T-helper 2 cell (primary cell): ENCODE measurements at places on chromosomes 3 and 15.

DNA sequence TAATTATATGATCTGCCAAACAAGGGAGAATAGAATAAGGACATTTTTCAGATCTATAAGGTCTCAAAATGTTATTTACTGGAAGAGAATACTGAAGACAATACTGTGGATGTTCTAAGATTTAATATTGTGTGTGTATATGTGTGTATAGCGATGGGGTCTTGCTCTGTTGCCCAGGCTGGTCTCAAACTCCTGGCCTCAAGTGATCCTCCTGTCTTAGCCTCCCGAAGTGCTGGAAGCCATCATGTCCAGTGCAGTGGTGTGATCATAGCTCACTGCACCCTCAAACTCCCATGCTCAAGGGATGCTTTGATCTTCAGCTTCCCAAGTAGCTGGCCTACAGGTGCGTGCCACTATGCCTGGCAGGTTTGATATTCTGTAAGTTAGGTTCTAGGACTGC is 91.3 kb downstream of the NBEAL2 start:
- DNase-seq, result no peak

- no peak for DNase-seq
Observed at GRCh38 chr3:11415099-11415498, 142.9 kb downstream of the ATG7 start.

DNA sequence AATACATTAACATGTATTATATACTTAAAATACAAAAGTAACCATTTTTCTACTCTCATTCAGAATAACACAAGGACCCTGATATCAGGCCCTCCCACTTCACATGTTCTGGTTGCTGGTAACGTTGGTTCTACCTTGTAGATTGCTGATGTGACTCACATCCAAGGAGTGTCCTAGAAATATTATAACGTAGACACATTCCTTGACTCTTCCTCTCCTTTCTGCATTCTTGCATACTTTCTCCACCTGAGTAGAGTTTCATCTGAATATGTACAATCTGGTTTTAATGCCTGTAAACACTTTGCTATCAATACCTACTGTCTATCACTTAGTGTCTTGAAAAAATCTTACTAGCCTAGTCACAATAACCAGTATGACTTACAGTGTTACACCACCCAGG is 35.0 kb upstream of the NEDD4 start:
- no peak for DNase-seq

GRCh38 chr3:189049458-189050236 is 122.1 kb upstream of the TPRG1 start:
- no peak for DNase-seq

GRCh38 chr3:32825601-32826375 is 8.0 kb downstream of the TRIM71 start:
- no peak for DNase-seq

DNA sequence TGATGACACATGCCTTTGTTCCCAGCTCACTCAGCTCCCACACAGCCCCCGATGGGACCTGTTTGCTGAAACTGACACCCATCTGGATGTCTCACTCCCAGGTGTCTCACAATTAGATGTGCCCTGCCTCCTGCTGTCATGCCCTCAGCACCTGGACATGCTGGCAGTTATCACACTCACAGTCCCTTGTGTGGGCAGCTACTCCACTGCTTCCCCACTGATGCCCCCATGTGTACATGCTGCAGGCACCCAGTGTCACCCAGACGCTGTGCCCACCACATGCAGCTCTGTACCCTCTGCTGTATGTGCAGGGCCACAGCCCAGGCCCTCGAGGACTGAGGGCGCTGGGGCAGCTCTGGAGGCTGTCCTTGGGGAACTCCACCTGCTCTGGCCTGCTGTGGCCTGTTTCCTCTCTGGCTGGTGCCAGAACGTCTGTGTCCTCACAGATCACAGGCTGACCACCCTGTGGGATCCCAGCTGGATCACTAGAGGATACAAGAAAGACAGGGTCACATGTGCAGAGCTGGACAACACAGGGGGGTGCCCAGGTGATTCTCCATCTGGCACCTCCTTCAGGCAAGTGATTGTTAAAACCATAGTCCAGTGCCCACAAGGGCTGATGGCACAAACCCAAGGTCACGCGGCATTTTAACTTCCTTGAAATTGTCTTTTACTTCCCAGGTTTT is 14.0 kb downstream of the C3orf22 start:
- DNase-seq, result no peak

- DNase-seq, result no peak
Observed at GRCh38 chr3:169662132-169662842, 1.2 kb downstream of the MECOM start.

DNA sequence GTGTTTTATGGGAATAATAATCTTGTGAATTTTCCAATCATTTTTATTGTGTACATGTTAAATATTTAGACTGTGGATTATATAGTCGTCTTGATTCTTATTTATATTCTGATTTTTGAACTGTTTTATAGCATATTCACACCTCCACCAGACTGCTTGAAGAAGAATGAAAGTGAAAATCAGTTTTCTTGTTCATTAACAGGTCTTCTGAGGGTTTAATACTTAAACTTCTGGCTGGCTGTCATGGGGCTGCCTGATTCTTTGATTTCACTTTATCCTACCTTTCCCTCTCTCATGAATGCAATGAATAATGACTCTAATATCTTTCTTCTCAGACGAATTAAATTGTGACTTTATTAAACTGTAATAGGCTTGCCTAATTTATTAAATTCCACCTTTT is 56.2 kb downstream of the ATP2C1 start:
- no peak for DNase-seq

- DNase-seq, result no peak
Observed at GRCh38 chr3:46897031-46897430, 19.5 kb downstream of the PTH1R start.

DNA sequence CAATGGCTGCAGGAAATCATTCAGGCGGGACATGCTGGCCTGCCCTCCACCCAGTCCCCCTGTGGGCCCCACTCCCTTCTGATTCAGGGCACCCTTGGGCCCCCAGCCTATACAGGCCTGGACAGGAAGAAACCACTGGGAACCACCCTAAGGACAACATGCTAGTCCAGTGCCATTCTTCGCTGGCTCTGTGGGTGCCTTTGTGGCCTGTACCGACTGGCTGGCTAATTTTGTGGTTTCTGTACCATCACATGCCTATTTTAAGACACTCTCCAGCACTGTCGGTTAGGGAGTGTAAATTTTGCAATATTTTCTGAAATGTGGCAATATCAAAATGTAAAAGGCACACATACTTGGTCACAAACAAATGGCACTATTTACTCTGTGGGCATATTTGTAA is 61.4 kb upstream of the POLG start:
- DNase-seq, result no peak

DNA sequence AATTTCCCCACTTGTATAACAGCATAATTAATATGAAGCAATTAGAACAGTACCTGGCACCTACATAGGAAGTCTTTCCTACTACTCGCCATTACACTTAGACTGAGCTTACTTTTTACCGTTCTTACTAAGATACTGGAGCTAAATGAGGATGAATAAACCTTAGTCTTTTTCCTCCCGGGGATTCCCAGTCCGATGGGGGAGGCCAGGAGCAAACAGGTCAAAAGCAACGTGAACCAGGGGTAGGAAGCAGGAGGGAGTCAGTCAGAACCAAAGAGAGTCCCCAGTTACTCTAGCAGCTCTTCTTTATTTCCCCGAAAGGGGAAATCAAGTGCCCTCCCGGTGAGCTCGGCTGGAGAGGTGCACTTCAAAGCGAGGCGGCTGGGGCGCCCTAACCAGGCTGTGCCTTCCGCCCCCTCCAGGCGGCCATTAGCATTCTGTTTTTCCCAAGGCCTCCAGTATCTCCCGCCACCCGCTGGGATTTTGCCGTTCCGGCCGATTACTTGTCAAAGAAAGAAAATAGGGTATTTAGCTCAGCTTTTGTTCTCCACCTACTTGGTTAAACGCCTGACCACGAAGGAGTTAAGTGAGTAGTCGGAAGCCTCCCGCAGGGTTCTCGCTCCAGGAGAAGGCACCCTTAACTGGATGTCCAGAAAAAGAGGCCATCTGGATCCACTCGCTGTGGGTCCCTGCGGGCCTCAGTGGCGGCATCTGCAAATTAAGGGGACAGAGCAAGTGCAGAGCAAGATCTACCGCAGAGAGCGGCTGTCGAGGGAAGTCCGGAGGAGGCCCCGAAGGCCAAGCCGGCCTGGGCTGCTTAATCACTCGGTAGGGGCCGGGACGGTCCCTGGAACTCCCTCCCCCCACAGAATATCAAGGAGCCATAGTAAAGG is 6.3 kb upstream of the EOMES start:
- no peak for DNase-seq

- DNase-seq, result no peak
Observed at GRCh38 chr15:71448688-71449114, 333.4 kb downstream of the THSD4 start.

- peak; percentile 28 for DNase-seq
Observed at GRCh38 chr15:89129123-89129815, 41.0 kb downstream of the ABHD2 start.

- no peak for DNase-seq
Observed at GRCh38 chr3:197137751-197138150, 108.1 kb upstream of the MELTF start.

GRCh38 chr3:188497021-188497420 is 343.1 kb downstream of the LPP start:
- no peak for DNase-seq

DNA sequence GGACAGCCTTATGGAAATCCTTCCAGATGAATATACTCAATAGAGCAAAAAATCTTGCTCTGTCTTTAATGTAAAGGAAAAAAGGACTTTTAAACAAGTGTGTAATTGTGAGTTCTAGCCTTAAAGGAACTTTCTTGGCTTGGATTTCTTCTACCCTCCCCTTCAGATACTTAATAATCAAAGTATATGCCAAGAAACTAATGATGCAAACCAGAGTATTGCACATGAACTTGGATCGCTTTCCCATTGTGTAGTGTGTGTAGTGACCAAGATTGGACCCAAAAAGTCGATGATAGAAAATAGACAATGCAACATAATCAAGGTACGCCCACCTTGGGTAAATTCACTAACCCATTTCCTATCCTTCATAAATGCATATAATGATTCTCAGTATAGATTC is 123.8 kb downstream of the TIGIT start:
- no peak for DNase-seq

DNA sequence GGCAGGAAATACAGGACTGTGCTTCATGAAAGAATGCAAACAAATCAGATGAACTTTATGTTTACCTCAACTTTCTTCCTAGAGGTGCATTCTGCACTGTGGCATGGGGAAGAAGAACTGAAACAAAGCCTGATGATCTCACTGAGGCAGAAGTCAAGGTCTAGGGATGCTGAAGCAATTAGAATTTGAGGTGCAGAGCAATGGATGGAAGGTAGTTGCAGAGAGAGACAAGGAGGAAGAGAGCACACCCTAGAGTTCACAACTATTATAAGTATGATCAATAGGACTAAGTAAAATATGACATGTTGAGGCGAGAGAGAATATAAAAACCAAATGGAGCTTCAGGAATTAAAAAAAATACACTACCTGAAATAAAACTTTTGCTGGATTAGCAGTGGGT is 420.1 kb downstream of the EDEM1 start:
- DNase-seq, result no peak

DNA sequence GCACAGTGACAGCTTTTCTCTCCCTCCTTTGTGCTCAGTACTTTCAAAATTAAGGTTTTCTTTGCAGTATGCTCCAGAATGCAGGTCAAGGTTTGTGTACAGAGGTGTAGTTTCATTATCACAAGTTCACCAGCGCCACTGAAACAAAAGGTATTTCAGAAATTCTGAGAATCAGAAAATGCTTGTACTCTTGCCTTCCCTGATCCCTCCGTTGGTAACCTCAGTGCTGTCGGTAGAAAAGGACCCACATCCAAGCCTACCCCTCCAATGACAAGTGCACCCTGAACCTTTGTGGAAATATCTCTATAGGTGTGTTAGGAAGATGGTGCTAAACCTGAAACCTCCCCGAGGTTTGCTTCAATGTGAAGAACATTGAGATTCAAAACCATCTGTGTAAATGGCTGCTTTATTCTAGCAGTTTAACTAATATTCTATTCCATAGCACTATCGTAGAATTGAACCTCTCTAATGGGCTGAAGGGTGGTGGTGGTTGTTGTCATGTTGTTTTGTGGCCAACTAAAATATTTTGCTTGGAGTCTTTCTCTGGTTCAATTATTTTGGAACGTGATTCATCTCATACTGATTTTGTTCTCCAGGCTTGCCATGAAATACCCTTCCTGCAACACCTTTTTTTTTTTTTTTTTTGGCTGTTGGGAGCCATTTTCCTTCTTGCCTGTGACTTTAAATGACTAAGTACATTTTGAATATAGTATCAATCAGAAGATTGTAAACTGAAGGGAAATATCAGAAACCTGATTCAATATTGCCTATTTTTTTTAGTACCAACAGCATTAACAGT is 20.7 kb downstream of the ZBTB38 start:
- DNase-seq, result no peak

DNA sequence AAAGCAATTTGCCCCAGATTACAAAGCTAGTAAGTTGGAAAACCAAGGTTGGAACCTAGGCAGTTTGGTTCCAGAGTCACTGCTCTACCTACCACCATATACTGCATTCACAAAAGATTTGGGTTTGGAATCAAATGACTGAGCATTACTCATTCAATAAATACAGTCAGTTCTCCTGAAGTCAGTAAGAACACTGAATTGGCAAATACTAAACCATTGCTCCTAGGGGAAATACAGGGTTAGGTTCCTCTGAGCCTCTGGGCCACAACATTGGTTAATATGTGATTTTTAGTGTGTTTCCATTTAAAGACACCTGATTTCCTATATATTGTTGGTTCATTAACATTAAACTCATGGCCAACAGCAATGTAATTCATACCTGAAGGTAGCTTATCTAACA is 2.1 kb upstream of the EIF5A2 start:
- no peak for DNase-seq

GRCh38 chr15:67433495-67434099 is 87.3 kb upstream of the C15orf61 start:
- DNase-seq, result no peak

- no peak for DNase-seq
Observed at GRCh38 chr3:176920766-176921160, 276.5 kb downstream of the TBL1XR1 start.

GRCh38 chr3:25690768-25691533 is 26.2 kb upstream of the TOP2B start:
- no peak for DNase-seq

GRCh38 chr3:124078953-124079911 is 87.3 kb upstream of the ROPN1 start:
- DNase-seq, result no peak

- no peak for DNase-seq
Observed at GRCh38 chr15:68593828-68594532, 15.2 kb downstream of the CORO2B start.

DNA sequence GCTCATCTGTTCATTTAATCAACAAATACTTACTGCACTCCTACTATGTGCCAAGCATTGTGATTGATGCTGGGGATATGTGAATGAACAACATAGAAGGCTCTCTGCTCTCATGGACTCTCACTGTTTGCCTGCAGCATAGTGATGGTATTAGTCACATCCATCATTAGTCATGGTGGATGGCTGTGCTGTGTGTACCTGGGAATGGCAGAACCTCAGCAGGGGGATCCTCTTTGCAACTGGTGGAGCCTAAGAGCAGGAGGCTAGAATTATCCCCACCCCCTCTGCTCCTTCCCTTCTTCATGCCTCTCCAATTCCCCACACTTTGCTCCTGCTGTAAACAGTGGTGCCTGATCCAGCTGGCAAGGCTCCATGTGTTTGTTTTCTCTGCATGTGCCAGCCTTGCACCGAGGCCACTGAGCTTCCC is 20.5 kb downstream of the BOC start:
- DNase-seq, result no peak
